MM.1S (cell line): ENCODE measurements at places on chromosomes 6 and 20.

DNA sequence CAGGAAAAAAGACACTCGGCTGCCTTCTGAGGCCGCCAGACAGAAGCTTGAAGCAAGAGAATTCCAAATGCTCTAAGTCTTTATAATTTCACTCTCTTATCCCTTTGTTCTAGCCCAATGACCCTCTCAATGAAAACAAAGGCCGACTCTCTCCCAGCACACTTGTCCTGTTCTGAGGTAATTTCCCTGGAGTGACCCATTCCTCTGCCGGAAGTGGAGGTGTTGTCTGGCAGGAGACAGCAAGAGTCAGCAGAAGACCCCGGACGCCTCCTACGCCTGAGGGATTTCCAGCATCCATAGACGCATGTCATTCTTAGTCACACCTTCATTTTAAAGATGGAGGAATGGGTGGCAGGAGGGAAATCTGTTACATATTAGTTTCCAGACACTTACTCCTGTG is 110.3 kb downstream of the SOD2 start:
- no peak for DNase-seq

DNA sequence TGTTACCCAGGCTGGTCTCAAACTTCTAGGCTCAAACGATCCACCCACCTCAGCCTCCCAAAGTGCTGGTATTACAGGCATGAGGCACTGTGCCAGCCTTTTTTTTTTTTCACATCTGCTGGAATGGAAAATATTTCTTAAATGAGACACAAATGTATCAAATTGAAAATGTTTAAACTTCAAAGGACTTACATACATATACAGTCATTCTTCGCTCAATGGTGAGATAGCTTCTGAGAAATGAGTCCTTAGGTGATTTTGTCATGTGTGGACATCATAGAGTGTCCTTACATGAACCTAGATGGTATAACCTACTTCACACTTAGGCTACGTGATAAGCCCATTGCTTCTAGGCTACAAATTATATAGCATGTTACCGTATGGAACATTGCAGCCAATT is 43.1 kb downstream of the MICA start:
- no peak for DNase-seq

DNA sequence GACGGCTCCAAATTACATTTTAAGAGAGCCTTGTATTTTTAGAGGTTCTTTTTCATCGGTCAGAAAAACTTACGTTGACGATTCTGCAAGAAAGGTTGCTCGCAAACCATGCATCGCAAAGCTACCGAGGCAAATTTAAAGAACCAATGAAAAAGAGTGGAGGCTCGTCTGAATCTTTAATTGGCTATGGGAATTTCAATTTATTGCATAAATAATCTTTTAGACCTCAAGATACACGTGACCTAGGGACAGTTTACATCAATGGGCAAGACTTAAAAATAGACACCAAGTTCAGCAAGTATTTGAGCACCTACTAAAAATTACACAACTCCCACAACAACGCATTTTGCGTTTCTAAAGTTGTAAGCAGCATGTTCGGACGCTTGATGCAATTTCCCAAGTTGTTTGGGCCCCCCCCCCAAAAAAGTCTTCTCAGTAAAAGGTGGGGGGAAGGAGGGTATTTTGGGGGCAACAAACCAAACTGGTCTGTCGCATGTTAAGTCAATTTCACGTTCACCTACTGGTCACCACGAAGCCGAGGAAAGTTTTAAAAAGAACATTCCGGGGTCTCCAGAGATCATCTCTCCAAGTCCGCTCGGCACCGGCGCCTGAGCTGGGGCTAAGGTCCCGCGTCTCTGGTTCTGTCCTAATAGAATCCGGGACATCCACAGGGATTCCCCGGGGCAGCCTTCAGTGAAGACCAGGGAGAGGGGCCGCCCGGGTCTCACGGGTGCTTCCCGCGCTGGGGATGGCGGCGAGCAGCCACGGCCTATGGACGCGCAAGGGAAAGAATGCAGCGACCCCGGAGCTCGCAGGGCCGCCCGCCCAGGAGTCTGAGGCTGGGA is 851 bp downstream of the SNX5 start:
- DNase-seq: peak; percentile 59

GRCh38 chr6:1317302-1317815 is 5.5 kb downstream of the FOXQ1 start:
- DNase-seq: no peak

- DNase-seq: no peak
Measured at GRCh38 chr20:4681991-4682401, 39.7 kb upstream of the PRND start.

DNA sequence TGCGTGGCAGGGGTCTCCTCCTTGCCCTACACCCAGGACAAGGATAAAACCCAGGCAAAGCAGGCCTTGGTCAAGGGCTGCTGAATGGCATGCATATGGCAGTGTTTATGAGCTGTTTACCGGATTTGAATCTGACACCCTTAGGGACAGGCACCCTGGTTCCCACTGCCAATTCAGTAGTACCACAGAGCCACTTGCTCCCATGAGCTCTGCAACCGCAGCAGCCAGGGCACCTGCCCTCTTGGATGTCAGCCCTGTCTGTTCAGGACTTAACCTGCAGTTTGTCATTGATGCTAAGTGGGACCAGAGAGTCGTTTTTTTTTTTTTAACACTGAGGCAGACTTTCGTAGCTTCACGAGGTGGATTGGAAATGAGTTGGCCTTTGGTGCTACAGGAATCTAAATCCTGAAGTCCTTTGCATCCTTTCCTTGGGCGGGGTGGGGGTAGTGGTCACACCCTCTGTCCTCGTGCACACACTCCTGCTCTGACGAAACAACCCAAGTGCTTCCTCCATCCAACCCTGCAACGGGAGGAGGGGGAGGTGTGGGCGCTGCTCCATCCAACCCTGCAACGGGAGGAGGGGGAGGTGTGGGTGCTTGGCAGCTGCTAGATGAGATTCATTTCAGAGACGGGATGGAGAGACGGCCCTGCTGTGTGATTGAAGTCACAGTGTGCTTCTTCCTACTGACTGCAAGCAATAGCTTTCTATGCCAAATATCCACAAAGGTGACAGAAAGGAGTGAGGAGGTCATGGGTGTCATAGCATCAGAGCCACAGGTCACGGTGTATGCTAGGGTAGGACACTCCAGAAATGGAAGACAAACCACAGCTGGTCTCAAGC is 166.5 kb downstream of the SMOC2 start:
- DNase-seq: no peak

GRCh38 chr20:48711696-48712464 is 115.9 kb downstream of the PREX1 start:
- no peak for DNase-seq

- DNase-seq: no peak
Measured at GRCh38 chr20:44748005-44748370, 2.3 kb downstream of the KCNK15 start.

GRCh38 chr6:26032340-26033084 is 54.7 kb upstream of the HFE start:
- peak; percentile 59 for DNase-seq

- no peak for DNase-seq
Measured at GRCh38 chr6:169965657-169966311, 214.4 kb downstream of the ERMARD start.

DNA sequence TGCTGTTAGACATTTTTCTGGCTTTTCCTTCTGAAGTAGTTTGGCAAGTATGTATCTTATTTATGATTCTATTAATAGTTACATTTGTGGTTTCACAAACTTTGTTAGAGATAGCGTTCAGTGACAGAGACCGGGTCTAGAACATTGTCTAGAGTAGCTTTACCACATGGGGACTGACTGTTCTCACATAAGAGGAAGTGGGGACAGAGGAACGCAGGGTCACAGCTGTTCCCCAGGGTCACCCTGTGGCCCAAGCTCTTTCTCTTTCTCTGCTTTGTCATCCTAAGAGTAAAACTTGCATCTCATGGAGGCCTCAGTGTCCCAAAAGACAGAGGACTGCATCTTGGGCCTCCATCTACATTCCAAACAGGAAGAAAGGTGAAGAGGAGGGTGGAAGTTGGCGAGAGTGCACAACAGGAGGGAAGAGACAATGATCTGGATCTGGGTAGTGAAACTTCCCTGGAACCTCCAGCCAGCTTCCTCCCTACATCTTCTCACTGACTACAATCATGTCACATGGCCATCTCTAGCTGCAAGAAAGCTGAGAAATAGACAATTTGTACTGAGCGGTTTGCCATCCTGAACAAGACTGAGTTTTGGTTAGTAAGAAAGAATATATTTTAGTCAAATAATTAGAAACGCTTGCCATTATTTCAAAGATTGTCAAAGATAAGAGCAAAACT is 645.8 kb upstream of the ARID1B start:
- DNase-seq: peak; percentile 69

- no peak for DNase-seq
Measured at GRCh38 chr6:3236005-3236404, 8.6 kb upstream of the TUBB2B start.

DNA sequence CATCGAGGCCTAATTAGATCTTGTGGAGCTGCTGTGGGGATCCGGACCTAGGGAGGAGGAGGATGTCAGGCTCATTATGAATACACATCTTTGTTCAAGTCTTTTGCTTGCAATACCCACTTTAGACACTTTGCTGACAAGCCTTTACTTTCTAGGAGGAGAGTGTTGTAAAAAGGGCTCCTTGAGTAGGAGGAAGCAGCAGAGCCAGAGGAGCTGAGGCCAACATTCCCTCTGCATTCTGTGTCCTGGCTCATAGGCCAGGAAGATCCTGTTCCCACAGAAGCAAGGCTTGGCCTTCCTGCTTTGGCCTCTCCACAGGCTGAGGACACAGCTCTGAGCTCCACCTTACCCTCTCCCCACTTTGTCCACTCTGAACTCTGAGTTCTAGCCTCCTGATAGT is 67.1 kb downstream of the TPD52L1 start:
- DNase-seq: no peak

DNA sequence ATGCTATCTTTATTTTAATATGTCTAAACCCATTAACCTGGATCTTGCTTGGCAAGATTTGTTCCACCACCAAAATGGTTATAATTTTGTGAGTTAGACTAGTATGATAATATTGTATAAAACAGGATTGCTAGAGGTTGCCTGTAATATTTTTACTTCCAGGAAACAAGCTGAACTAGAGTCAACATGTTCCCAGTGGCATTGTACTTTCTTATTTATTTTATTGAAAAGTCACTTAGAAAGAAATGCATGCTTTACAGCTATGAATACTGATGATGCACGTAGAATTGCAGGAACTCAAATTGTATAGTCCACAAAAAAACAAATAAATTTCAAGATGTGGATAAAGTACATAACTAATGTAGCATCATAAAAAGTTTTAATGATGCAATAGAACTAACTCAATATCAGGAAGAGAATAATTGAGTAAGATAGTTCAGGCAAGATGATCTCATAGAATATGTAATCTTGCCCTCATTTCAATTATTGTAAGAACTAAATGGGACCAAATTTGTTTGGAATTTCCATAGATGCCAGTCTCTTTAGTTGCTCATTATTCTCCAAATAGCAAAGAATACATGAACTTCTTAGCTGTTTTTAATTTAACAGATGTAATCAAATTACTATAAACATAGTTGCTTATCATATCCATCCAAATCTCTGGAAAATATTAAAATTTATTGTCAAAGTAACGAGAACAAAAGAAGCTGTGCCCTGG is 451.8 kb downstream of the COL12A1 start:
- no peak for DNase-seq

DNA sequence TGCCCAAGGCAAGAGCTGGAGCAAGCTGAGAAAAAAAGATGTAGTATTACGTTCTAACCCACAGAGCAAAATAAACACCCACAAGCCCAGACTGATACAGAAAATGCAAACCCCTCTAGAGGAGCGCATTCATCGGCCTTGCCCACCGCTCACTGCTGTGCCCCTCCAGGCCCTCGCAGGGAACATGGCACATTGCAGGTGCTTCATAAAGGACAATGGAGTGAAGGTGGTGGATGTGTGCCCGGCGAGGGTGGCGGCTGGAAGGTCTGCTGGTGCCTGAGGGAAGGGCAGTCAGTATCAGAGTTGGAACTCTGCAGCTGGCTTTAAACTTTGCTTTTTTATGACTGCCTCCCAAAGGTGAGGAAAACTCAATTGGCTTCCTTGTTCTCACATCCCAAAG is 18.5 kb upstream of the IRF4 start:
- no peak for DNase-seq

DNA sequence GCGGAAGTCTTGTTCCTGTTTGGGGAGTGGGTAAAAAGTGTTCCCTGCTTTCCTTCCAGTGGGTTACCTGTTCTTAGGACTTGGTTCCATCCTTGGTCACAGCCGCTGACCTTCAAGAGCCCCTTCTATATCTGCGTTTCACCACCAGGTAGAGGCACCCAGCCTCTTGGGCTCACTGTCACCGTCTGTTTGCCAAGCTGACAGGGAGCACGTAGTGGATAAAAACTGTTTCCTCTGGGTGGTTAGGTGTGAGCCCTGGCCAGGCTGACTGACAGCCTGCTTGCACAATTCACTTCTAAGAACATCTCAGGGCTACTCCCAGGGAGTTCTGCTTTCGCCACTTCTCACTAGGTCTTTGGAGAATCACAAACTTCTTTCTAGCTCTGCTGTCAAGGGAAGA is 1.8 kb upstream of the JPH2 start:
- DNase-seq: no peak
